ENCODE measurements at places on chromosomes 16 and 17.

DNA sequence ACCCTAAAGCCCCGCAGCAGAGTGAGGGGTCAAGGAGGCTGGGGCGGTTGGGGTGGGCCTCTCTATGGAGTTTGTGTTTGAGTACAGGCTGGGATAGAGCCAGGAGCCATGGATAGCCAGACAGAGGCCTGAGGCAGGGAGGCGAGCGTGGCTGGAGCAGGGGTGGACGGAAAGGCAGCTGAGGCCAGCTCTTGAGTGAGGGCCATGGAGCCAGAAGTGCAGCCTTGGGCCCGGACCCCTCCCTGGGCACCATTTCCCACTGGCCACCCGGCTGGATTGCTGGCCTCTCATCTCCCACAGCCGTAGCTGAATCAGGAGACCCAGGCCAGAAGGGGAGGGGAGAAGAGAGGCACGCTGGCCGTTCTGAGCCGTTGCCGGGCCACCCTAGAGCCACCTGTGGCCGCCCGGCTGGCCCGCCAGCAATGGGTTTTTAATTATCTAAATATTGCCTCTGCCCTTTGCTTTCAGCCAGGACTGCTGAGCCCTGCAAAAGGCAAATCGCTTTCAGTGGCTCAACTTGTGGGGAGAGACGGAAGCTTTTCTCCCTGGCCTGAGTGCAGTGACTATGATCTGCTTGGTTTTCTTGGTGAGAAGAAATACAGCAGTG is 75.2 kb upstream of the GSE1 start:
- H3K27ac ChIP-seq, result no peak overlapping the region
- no peaks in the 10 kb centered on the region for H3K27me3 ChIP-seq
- peaks cover 16% of the 10 kb centered on the region for H3K4me1 ChIP-seq
- no peaks in the 10 kb centered on the region for H3K36me3 ChIP-seq
- DNase-seq, result no peak

- no peaks in the 10 kb centered on the region for H3K27me3 ChIP-seq
- H3K27ac ChIP-seq, result no peak overlapping the region
- H3K4me3 ChIP-seq, result no peak overlapping the region
- no peaks in the 10 kb centered on the region for H3K4me1 ChIP-seq
Observed at GRCh38 chr16:85936816-85937215, 37.9 kb downstream of the IRF8 start.

- H3K4me1 ChIP-seq, result 0 out of 2 replicates have a peak, but pooled peaks cover 5% of the 10 kb centered on the region
- H3K27ac ChIP-seq, result no peak overlapping the region
- DNase-seq, result peak; percentile 29
- no peaks in the 10 kb centered on the region for H3K36me3 ChIP-seq
Observed at GRCh38 chr17:36931697-36932382, 5.4 kb upstream of the LHX1 start.

DNA sequence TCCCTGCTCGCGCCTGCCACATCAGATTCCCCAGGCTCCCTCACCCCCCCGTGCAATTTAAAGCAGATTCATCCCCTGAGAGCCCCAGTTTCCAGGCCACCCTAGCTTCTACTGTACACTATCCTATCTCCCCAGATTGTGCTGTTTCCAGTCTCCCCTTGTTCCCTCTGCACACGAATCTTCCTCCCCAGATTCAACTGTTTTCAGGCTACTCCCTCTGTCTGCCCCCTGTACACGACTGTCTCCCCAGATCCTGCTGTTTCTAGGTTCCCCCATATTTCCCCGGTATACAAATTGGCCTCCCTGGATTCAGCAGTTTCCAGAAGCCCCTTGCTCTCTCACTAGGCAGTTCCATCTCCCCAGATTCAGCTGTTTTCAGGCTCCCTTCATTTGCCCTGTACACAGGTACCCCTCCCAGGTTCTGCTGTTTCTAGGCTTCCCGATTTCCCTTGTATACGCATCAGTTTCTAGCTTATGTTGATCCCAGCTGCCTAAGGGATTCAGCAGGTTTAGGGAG is 22.9 kb downstream of the COPZ2 start:
- no peak overlapping the region for H3K27ac ChIP-seq
- H3K4me3 ChIP-seq, result no peak overlapping the region
- H3K36me3 ChIP-seq, result no peaks in the 10 kb centered on the region
- no peak for DNase-seq
- H3K27me3 ChIP-seq, result no peaks in the 10 kb centered on the region

DNA sequence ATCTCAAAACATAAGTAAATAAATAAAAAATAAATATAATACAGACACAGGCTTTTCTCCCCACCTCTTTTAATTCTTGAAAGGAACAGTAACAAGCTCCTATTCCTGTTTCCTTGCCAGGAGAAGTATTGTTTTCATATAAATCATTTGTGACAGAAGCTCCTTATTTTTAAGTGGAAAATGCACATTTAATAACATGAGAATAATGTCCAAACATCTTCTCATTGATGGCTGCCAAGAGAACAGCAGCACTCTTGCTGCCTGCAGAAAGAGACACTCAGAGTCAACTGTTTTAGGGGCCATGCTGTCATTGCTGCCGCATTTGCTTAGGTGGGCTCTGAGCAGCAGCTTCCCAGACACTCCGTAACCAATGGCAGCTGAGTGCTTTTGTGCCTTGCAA is 580.1 kb downstream of the WWOX start:
- no peak for DNase-seq
- no peaks in the 10 kb centered on the region for H3K36me3 ChIP-seq
- H3K27ac ChIP-seq, result no peak overlapping the region
- no peak overlapping the region for H3K4me3 ChIP-seq

- H3K27ac ChIP-seq, result no peak overlapping the region
- no peaks in the 10 kb centered on the region for H3K4me1 ChIP-seq
- no peaks in the 10 kb centered on the region for H3K36me3 ChIP-seq
- DNase-seq, result peak; percentile 86
- 0 out of 2 replicates have a peak, but pooled peaks cover 2% of the 10 kb centered on the region for H3K27me3 ChIP-seq
Observed at GRCh38 chr17:76623271-76624146, 20.0 kb downstream of the ST6GALNAC1 start.

DNA sequence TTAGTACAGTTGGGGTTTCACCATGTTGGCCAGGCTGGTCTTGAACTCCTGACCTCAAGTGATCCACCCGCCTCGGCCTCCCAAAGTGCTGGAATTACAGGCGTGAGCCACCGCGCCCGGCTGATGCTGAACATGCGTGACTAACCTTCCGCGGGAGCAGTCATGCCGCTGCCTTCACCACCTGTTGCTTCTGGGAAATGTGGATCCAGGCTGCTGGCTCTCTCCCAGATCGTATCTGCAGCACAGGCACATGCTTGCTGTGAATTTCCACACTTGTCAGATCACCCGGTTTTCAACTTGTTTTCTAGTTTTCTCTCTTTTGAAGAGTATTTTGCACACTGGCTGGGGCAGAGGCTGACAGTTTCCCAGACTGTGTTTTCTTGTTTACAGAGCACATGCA is 97.9 kb downstream of the ADCY9 start:
- peak overlapping the region; percentile 83 for H3K27ac ChIP-seq
- H3K27me3 ChIP-seq, result no peaks in the 10 kb centered on the region
- DNase-seq, result peak; percentile 92
- no peaks in the 10 kb centered on the region for H3K36me3 ChIP-seq
- no peak overlapping the region for H3K4me3 ChIP-seq

- no peaks in the 10 kb centered on the region for H3K4me1 ChIP-seq
- no peak for DNase-seq
- peaks cover 20% of the 10 kb centered on the region for H3K27me3 ChIP-seq
- H3K4me3 ChIP-seq, result no peak overlapping the region
Observed at GRCh38 chr16:57575468-57576277, 33.2 kb downstream of the ADGRG5 start.

DNA sequence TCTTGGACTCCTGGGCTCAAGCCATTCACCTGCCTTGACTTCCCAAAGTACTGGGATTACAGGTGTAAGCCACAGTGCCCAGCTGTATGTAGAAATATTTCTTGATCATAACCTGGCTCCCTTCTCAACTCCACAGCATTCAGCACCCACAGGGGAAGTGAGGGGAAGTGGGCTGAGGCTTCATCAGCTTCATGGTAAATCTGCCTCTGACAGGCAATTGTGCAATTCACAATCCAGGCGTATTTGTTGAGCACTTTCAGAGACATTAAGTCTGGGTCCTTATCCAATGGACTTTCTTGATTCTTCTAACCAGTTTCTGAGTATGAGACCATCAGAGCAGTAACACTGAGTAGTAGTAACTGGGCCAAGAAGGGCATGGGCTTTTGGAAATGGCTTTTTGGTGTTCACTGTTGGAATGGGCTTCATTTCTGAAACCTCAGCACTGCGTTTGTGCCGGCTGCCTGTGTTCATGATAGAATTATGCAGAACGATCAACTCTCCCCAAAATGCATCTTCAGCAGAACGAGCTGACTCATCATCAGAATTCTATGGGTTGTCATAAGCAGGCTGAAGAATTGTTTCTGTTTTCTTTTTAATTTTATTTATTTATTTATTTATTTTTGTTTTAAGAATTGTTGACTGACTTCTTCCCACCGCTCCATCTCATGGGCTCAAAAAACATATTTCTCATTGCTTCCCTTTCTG is 28.9 kb downstream of the FAM20A start:
- no peak overlapping the region for H3K27ac ChIP-seq
- no peaks in the 10 kb centered on the region for H3K36me3 ChIP-seq
- H3K4me1 ChIP-seq, result peaks cover 14% of the 10 kb centered on the region
- DNase-seq, result no peak
- H3K27me3 ChIP-seq, result no peaks in the 10 kb centered on the region

DNA sequence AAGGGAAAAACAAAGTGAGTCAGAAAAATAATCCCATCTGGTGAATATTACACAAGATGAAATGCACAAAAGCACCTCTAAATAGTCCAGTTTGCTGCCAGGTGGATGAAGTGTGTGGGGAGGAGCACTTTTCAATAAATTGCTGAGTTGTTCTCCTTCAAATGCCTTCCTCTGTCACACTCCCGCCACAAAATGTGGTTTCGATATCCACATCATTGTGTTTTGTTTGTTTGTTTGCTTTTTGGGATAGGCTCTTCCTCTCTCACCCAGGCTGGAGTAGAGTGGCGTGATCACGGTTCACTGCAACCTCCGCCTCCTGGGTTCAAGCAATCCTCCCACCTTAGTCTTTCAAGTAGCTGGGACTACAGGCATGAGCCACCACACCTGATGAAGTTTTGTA is 24.6 kb upstream of the SHISA9 start:
- no peaks in the 10 kb centered on the region for H3K4me1 ChIP-seq
- DNase-seq, result no peak
- no peaks in the 10 kb centered on the region for H3K36me3 ChIP-seq
- H3K4me3 ChIP-seq, result no peak overlapping the region
- no peaks in the 10 kb centered on the region for H3K27me3 ChIP-seq

DNA sequence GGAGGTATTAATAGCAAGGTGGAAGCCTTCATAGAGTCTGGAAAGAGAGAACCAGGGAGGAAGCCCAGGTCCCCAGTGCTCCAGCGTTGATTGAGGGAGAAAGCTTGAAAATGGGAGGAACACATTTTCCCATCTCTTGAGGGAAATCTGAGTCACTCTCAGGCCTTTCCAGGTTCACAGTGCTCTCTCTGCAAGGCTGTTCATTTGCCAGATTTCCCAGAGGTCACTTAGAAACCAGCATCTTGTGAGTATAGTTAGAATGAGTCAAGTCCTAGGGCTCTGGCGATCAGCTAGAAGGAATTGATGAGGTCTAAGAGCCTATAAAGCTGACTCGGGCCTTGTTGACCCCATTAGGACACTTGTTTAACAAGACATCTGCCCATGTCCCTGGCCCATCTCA is 17.7 kb upstream of the ZNF594 start:
- no peak overlapping the region for H3K27ac ChIP-seq
- no peaks in the 10 kb centered on the region for H3K27me3 ChIP-seq
- no peak for DNase-seq
- H3K4me3 ChIP-seq, result no peak overlapping the region
- no peaks in the 10 kb centered on the region for H3K4me1 ChIP-seq

GRCh38 chr16:19481296-19481695 is 40.6 kb downstream of the GDE1 start:
- no peak for DNase-seq
- no peaks in the 10 kb centered on the region for H3K27me3 ChIP-seq

DNA sequence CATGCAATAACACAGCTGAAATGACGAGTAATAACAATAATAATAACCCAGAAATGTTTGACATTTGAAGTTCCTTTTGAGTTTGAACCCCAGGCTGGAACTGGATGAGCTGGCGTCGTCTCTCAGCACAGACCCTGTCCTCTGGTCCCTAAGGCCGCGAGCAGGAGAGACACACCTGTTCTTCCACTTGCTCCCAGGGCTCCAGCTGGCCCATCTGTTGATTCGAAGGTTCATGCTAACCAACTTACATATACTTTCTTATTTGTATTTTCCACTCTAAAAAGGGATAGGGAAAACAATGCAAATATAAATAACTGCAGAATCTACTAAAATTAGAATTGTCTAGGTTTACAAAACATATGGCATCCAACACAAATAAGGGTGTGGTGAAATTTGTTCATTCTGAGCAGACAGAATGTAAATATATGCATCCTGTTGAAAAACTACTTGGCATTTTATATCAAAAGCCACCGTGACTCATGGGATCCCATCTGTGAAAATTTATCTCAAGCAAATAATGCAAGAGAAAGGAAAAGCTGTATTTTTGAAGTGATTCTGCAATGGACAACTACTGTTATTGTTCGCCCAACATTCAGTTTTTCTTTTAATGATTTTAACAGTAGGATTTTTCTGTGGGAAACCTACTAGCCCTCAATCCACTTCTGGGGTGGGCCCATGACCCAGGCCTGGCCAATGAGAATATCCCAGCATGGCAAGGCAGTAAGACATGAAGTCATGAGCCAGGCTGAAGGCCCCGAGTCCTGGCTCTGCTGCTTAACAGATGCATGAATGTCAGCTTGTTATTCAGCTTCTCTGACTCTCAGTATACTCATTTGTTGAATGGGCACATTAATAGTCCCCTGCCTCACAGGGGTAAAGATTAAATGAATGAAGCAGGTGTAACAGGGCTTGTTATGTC is 13.2 kb upstream of the RGS9 start:
- H3K4me3 ChIP-seq, result peak overlapping the region; percentile 67
- H3K4me1 ChIP-seq, result peaks cover 9% of the 10 kb centered on the region
- H3K27me3 ChIP-seq, result no peaks in the 10 kb centered on the region
- H3K36me3 ChIP-seq, result no peaks in the 10 kb centered on the region

DNA sequence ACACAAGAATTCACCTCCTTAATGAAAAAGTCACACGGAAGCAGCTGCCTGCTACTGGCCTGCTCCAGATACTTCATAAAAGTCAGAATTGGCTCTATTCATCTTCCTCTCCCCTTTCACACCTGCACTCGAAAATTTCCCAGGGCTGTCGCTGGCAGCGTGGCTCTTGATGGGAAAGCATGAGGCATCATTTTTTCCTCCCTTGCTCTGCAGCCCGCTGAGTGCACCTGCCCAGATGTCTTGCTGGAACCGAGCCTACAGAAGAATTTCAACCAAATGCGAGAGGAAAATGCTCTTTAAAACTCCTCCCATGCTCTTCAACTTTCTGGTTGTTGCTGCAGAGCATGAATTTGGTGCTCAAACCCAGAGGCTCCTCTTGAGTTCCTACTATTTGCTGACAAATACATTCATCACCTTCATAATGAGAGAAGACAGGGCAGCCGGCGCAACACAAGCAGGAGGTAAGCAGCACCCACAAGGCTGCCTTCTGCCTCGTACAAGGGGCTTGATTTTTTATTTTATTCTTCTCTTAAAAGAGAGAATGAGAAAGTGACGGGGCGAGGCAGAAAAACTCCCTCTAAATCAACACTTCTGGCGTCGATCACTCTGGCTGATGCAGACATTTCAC is 146.8 kb downstream of the ZFHX3 start:
- H3K4me1 ChIP-seq, result no peaks in the 10 kb centered on the region
- no peaks in the 10 kb centered on the region for H3K36me3 ChIP-seq
- H3K27me3 ChIP-seq, result no peaks in the 10 kb centered on the region

- no peaks in the 10 kb centered on the region for H3K27me3 ChIP-seq
- no peaks in the 10 kb centered on the region for H3K4me1 ChIP-seq
- H3K36me3 ChIP-seq, result no peaks in the 10 kb centered on the region
- DNase-seq, result no peak
- no peak overlapping the region for H3K27ac ChIP-seq
Observed at GRCh38 chr17:72528683-72529082, 407.9 kb downstream of the SOX9 start.

Measured in SJCRH30 (cell line).